Left hindlimb (tissue), 1 donor: ENCODE measurements at places on chromosomes 2 and 18.

GRCh38 chr18:45103319-45104048 lies 422.8 kb downstream of the SETBP1 start:
- DNase-seq, result no peak

DNA sequence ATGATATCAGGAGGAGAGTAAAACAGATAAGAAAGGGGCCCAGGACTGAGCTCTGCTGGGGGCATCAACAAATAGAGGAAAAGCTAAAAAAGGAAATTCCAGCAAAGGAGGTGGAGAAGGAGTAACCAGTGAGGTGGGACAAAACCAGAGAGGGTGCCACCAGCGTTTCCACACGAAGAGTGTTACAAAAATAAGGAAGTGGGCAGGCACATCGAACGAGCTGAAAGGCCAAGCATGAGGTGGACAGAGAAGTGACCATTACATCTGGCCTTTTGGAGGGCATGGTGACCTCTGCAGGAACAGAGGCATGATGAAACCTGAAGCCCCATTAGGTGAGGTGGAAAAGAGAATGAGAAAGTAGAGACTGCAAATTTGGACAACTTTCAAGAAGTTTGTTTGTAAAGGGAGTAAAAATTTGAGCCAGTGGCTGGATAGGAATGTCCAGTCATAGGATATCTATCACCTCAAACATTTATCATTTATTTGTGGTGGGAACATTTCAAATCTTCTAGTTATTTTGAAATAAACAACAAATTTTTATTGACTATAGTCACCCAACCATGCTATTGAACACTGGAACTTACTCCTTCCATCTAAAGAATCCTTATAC lies 18.4 kb upstream of the VIT start:
- DNase-seq, result no peak

DNA sequence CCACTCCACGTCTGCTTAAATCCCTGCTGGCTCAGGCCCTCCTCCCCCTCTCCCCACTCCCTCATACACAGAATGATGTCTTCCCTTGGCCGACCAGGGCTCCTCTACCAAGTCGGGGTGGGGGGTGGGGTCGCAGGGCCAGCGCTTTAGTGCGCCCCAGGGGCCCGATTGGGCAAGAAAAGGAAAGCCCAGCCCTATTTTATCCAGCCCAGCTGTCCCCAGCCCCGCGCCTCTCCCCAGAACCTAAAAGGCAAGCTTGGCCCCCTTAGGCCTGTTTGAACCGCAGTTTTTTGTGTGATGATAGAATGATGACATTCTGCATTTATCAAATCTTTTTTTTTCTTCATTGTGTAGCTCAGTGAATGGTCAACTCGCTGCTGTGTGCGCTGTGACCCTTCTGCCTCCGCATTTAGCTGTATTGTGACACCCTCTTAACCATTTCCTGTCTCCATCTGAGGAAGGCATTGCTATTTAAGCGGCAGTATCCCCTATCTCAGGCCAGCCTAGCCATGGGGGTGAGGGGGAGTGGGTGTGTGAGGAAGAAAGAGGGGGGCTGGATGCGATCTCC lies 231.4 kb downstream of the HAUS1 start:
- peak; percentile 82 for DNase-seq

- no peak for DNase-seq
These were observed 237.5 kb downstream of the NOL4 start for GRCh38 chr18:33987206-33987605.

DNA sequence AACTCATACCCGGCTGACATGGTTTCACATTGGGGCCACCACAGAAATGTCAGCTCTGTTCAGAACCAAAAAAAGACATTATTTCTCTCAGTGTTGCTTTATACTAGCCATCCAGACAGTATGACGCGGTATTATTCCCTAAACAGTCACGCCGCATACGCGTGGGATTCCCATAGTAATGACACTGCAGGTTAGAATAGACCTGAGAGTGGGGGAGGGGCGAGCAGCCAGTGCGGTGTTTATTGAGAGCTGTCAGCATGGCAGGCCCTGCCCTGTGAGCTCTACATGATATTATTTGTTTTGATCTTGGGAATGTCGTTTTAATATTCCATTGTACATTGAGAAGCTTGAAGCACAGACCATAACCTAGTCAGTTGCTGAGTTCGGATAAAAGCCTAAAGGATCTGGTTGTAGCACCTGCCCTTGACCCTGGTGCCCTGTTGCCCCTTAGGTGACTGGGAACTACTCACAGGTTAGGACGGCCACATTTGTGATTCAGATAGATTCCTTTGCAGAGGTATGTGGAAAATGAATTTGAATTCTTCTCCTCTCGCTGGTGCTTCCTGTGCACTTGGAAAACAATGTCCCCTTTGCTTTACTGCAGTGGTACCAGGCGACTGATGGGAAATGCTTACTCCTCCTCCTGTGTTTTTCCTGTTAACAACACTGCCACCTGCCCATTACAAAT lies 150.1 kb downstream of the ARHGAP28 start:
- DNase-seq, result no peak

DNA sequence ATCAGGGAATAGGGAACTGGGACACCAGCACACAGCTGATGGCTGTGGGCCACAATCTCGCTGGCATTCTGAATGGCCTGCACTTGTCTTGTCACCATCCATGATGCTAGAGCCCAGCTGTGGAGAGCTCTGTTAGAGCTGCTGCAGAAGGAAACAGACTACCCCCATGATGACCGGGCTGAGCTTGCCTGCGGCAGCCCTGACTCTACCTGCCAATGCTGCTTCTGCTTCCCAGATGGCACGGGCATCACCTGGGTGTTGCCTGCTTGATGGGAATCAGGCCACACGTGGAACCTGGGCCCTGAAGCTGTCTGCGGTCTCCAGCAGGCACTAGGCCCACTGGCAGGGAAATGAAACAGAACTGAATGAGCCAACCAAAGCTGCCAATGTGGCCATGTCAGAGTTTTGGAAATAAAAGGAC lies 11.2 kb upstream of the DAW1 start:
- DNase-seq, result peak; percentile 57

- DNase-seq, result no peak
These were observed 17.1 kb upstream of the SP3 start for GRCh38 chr2:173982182-173982714.

- no peak for DNase-seq
These were observed 74.2 kb downstream of the SH3BP4 start for GRCh38 chr2:235025800-235026536.

GRCh38 chr2:37321029-37321682 lies 3.5 kb downstream of the PRKD3 start:
- no peak for DNase-seq

DNA sequence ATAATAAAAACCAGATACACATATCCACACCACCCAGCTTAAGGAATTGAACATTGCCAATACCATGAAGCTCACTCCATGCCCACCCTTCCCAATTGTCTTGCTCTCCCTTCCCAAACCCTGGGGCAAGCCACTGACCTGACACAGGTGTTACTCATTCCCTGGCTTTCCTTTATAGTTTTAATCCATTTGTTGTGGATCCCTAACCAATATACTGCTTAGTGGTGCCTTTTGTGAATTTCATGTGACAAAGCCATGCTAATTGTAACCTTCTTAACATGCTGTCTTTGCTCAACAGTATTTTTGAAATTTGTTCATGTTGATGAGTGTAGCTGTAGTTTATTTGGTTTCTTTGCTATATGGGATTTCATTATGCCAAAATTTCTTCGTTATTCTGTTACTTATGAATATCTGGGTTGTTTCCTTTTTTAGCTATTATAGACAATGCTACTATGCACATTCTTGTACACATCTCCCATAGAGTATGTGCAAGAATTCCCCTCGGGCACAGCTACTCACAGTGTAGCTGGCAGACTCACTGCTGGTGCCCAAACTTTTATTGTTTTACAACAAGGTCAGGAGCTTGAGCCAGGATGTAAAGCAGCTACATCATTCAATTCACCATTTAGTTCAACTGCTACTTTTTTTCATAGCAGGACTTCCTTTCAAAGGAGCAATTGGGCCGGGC lies 90.8 kb upstream of the ATL2 start:
- DNase-seq, result no peak

GRCh38 chr18:53795610-53796009 lies 428.9 kb downstream of the MBD2 start:
- no peak for DNase-seq

- no peak for DNase-seq
These were observed 93.1 kb downstream of the CABLES1 start for GRCh38 chr18:23228102-23229061.

DNA sequence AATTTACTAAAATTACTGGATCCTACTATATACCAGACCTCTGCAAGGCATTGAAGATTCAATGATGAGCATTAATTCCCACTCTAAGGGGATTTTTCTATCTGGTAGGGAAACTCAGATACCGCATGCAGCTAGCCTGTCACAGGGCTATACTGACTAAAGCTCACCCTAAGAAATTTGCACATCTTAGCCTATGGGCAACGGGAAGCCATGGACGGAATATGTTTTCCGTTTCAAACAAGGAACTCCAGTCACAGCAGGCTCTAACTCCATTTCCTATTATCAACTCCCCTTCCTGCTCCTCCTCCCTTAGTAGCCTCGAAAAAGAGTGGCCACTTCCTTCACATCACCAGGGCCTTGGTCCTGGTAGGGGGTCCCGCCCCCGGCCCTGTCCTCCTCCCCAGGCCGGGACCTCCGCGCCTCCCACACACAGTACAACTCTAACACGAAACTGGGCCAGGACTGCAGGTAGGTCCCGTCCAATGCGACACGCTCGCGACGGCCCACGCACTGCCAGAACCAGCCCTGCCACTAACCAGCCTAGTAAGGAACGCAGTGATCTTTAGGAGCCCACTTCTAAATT lies 659 bp upstream of the COX5B start:
- no peak for DNase-seq

GRCh38 chr18:8011906-8012305 lies 444.8 kb downstream of the PTPRM start:
- no peak for DNase-seq

GRCh38 chr2:202717598-202718310 lies 83.0 kb downstream of the FAM117B start:
- DNase-seq, result no peak

- DNase-seq, result no peak
These were observed 82.5 kb downstream of the OSBPL1A start for GRCh38 chr18:24315170-24315569.

- DNase-seq, result no peak
These were observed 651.6 kb downstream of the LRRTM4 start for GRCh38 chr2:76870581-76870980.

DNA sequence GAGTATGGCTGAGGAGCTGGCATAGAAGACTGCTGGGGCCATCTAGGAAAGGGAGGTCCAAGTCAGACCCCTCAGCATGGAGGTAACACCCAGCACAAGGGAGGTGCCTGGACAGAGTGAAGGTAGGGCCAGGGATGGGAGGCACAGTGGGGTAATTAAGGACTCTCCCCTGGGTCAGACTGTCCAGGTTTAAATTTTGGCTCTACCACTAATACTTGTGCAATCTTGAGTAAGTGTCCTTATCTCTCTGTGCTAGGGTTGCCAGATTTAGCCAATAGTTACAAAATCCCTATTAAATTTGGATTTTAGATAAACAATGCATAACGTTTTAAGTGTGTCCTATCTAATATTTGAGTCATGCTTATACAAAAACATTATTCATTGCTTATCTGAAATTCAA lies 109.5 kb downstream of the LOXHD1 start:
- DNase-seq, result no peak

DNA sequence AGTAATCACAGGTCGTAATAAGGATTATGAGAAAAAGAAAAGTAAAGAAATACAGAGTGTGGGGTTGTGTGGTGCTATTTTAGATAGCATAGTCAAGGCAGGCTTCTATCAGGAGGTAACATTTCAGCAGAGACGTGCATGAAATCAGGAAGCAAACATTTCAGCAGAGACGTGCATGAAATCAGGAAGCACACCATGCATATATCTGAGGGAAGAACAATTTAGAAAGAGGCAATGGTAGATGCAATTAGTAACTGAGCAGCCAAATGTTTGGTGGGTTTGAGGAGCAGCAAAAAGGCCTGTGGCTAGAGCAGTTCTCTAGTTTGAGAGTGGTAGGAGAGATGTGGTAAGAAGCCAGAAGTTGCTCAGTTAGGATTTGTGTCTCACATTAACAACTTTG lies 713.7 kb downstream of the ADCYAP1 start:
- DNase-seq, result no peak

DNA sequence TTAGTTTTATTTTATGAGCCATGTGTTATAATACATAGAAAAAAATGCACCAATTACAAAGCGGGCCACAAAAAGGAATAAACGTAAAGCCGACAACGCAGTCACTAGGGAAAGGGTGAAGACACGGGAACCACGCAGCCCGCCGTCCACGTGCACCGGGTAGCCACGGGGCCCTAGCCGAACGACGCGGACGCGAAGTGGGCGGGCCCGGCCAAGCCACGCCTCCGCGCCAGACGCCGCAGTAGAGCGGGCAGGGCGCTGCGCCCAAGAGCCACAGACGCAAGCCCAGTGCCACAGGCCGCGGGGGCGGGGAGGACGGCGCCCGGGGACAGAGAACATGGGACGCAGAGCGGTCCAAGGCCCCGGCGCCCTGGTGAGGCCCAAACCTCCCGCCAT lies at the start of gene DUSP28:
DUSP28 (plus strand) TSS at position 274 of the 396 bp plus-strand sequence. CDS start 328 bp downstream, outside the sequence.
- DNase-seq, result peak; percentile 90

GRCh38 chr18:45580127-45580526 lies 35.1 kb upstream of the SLC14A2 start:
- DNase-seq, result no peak

DNA sequence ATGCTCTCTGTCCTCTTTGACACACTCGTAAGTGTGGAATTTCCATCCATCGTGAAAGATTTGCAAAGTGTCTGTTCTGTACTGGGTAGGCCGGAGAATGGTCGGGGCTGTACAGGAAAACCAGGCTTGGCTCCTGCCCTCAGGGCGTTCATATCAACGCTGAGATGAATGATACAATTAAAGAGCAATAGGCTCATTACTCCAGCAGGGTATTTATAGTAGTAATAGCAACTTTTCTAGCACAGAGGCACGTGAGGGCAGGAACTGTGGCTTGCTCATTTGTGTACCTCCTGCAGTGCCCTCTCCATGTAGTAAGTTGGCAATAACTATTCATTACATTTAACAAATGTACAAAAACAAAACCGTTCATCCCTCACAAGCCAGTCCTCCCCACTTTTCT lies 5.3 kb upstream of the NCK2 start:
- DNase-seq, result no peak

GRCh38 chr2:223894009-223894408 lies 51.1 kb downstream of the WDFY1 start:
- no peak for DNase-seq
